Adipocyte (in vitro differentiated cells): ENCODE measurements at places on chromosomes 6 and 20.

DNA sequence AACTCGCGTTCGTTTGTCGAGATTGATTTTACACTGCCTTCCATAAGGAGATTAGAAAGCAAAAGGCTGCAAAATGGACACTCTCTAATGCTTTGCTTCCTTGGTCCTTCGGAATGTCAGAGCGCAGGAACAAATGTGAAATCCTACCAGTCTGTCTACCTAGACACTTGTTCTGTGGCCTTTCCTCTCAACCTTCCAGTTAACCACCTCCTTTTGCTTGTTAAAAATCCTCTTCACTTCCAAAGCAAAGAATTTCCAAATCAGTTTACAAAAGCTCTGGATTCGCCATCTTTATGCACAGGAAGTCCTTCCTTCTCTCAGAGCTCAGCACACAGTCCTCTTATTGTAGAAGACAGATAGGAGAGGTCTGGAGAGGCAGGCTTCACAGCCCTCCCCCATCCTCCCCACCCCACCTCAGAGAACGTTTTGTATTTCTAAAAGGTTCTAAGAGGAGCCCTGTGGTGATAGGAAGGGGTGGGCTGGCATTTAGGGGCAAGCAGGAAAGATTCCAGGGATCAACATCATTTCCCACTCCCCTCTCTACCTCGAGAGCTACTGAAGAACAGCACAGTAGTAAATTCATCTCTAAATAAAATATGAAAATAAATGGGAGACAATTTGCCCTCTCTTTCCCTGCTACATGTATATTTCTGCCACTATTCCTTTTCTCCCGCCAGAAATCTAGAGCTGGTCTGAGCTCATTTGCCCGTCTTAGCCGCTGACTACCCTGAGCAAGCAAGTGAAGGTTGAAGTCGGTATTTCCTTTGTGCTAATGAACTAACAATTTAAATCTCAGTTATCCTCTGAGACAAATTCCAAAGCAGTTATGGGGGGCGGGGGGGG is 18.9 kb downstream of the TFAP2A start:
- DNase-seq: no peak

DNA sequence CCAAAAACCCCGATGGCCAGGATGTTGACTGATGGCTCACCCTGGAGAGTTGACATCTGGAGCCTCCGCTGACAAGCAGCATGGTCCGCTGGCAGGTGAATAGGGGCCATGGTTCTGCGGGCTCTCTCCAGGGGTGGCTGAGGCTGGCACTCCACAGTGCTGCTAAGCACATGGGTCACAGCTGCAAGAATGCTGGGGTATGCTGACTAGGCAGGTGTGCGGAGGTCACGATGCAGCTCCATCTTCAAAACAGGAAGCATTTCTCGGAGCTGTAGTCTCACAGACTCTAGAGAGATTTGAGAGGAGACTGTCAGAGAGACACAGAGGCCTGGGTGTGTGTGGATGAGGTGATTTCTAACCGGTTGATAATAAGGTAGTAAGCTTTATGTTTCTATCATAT is 341.6 kb downstream of the NRN1 start:
- no peak for DNase-seq

DNA sequence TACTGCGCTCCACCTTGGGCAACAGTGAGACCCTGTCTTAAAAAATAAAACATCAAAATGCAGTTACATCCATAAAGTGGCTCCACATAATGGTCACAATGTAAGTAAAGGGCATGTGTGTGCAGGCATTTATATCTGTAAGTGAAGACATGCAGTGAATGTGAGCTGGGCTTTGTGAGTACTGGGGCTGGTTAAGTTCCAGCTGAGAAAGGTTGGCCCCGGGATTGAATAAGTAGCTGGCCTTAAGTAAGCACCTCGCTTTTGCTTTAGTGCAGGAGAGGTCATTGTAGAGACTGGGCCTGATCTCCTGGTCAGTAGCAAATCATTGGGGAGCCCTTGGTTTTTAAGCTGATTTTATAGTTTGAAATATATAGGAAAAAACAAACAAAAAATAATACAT is 8.0 kb downstream of the QKI start:
- no peak for DNase-seq

GRCh38 chr6:147022041-147022440 is 182.2 kb upstream of the STXBP5 start:
- DNase-seq: peak; percentile 18

DNA sequence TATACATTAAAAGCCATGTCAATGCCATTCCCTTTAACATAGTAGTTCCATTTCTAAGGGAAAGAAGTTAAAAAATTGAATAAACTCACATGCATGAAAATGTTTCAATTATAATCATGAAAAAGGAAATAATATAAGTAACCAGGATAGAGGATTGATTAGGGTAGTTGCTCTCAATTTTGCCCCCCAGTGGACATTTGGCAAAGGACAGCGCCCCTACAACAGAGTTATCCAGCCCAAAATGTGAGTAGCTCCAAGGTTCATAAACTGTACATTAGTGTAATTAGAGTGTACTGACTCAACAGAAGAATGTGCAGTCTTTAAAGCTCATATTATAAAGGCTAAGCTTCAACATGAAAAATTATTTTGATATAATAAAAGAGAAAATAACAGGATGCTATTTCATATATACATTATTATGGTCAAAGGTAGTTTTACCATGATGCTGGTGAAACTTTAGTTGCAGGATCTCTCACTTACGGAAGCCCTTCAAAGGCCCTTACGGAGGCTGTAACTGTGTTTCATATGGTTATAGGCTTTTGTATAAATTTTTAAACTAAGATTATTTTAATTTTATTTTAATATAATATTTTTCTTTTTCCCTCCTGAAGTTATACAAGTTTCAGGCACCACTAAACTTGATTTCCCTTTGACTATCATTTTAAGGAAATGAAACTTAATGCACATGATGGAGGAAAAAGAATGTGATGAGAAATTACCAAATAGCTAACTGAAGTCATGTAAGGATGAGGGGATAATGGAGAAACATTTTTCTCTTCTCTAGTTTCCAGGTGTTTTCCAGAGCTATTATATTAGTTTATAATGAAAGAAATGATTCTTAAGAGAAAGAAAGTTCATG is 403.6 kb downstream of the PLCB1 start:
- peak; percentile 42 for DNase-seq

GRCh38 chr6:6993503-6994237 is 114.1 kb upstream of the RREB1 start:
- peak; percentile 8 for DNase-seq

- no peak for DNase-seq
Measured at GRCh38 chr6:11064836-11065235, 20.7 kb upstream of the ELOVL2 start.
